T-helper 2 cell treated with Interferon-gamma antibody and Interleukin-4, amounts not matched to agents 5 μg/mL and 100 μg/mL, for 36 hours (primary cell): ENCODE measurements at places on chromosomes 1 and 21.

DNA sequence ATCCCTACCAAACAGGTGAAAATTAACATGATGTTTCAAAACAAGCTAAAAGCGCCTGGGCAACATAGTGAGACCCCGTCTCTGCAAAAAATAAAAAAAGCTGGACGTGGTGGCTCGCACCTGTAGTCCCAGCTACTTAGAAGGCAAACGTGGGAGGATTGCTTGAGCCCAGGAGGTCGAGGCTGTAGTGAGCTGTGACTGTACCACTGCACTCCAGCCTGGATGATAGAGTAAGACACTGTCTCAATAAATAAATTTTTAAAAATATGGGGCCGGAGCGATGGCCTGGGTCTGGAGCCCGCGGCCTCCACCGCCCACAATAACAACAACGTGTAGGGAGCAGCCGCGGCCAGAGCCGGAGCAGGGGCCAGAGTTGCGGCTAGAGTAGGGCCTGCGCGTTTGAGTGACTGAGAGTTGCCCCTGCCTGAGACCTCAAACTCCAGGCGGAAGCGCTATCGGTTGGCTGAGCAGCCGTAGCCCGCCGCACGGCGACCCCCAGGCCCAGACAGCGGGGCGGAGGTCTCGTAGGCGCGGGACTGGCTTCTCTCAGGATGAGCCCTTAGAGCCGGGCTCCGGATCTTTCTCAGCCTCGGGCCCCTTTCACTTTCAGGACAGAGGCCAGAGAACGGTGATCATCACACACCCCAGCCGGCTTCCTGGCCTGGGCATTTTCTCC lies 41.4 kb downstream of the ZMYM1 start:
- DNase-seq, result peak; percentile 14

GRCh38 chr1:35882586-35882944 lies 444 bp upstream of the AGO1 start:
- no peak for DNase-seq

GRCh38 chr21:17348357-17348756 lies 164.5 kb upstream of the CXADR start:
- DNase-seq, result no peak

DNA sequence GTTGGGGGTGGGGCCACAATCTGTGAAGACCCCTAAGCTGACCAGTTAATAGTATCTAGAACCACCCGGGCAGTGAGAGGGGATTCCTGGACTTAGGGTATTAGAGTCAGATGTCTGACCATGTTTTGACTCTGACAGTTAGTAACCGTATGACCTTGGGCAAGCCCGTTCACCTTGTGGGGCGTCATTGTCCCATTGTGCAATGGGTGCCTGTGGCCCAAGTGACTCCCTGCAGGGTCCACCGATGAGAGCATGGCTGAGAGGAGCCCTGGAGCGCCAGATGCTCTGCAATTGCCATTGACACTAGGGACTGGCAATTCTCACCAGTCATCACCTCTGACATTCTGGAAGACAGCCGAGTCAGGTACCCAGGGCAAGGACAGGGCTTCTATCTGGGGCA lies 225.9 kb upstream of the CSF3R start:
- DNase-seq, result no peak

DNA sequence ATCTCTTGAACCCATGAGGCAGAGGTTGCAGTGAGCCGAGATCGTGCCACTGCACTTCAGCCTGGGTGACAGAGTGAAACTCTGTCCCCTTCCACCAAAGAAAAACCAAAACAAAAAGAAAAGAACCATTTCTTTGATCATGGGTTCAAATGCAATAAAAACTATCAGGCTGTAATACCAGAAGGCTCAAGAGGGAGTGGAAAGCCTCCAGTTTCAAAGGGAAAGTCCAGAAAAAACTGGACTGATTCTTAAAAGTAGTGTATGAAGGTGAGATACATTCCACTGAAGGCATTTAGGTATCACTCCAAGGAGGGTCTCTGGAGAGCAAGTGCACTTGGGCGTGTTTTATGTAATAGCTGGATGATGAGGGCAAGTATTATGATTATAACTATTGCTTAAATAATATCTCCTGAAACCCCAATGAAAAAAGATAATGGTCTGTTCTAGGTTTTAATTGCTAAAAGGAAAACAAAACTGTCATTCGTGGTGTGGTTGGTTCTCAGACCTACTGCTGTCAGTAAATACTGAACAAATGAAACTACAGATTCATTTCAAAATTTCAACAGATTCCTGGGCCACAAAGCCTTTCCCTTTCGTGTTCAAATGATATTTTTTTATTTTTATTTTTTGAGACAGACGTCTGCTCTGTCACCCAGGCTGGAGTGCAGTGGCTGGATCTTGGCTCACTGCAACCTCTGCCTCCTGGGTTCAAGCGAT lies 6.0 kb upstream of the CAMTA1 start:
- DNase-seq, result no peak

GRCh38 chr1:8858112-8858668 lies 20.3 kb downstream of the ENO1 start:
- DNase-seq, result peak; percentile 29

GRCh38 chr21:40049931-40050290 lies 182.7 kb downstream of the PCP4 start:
- DNase-seq, result no peak

GRCh38 chr21:41638201-41638790 lies 128.6 kb downstream of the RIPK4 start:
- DNase-seq, result no peak

GRCh38 chr1:176073524-176074157 lies 133.4 kb downstream of the COP1 start:
- DNase-seq, result no peak

DNA sequence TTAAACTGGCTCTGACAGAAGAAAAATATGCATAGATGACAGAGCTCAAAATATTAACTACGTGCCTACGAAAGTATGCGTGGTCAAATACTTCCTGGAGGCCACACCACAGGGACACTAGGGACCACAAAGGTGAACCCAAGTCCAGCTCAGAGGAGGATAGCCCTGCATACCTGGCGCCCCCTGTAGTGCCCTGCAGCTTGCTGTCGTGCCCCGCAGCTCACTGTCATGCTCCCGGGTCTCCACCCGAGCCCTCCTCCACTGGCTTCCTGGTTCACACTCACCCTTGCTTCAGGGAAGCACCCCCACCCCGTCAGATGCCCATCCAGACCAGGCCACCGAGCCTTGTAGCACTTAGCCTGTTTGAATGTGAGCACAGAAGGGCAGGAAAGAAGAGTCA lies 16.7 kb upstream of the NADK start:
- no peak for DNase-seq

GRCh38 chr21:33433425-33434114 lies 30.4 kb downstream of the IFNGR2 start:
- no peak for DNase-seq

- DNase-seq, result no peak
These were observed 13.2 kb downstream of the SEMA6C start for GRCh38 chr1:151133018-151133806.

- DNase-seq, result no peak
These were observed 7.1 kb upstream of the IKBKE start for GRCh38 chr1:206463137-206463536.

DNA sequence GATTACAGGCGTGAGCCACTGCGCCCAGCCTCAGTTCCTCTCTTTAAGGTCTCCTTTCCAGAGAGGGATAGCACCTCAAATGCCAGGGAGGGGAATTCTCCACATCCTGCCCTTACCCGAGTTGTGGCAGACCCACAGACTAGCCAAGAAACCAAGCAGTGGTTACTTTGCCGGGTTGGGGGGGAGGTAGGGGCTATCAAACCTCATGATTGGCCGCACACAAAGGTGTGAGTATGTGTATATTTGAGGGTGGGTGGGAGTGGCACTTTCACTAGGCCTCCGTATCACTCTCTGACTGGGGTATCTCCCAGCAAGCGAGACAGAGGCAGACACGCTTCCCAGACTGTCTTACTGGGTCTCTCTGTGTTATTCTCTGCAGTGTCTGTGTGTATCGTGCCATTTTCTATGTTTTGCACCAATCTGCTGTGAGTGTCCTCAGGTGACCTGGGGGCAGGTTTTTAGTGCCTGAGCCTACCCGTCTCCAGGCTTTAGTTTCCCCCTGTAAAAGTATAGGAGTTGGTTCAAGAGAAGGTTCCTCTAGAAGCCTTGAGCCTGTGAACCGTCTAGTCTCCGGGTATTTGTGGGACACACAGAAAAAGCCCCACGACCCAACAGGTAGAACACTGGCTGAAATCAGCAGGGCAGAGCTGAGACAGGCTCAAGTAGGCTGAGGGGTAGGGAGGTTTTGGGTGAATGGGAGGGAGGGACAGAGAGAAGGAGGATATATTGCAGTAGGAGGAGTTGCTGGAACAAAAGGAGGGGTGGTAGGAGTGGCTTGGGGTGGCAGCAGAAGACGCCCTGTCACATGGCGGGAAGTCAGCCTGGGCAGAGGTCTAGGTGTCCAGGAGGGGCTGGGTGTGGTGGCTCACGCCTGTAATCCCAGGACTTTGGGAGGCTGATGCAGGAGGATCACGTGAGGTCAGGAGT lies 10.3 kb downstream of the LMNA start:
- no peak for DNase-seq

GRCh38 chr1:51952638-51953037 lies 37.9 kb downstream of the RAB3B start:
- DNase-seq, result no peak

DNA sequence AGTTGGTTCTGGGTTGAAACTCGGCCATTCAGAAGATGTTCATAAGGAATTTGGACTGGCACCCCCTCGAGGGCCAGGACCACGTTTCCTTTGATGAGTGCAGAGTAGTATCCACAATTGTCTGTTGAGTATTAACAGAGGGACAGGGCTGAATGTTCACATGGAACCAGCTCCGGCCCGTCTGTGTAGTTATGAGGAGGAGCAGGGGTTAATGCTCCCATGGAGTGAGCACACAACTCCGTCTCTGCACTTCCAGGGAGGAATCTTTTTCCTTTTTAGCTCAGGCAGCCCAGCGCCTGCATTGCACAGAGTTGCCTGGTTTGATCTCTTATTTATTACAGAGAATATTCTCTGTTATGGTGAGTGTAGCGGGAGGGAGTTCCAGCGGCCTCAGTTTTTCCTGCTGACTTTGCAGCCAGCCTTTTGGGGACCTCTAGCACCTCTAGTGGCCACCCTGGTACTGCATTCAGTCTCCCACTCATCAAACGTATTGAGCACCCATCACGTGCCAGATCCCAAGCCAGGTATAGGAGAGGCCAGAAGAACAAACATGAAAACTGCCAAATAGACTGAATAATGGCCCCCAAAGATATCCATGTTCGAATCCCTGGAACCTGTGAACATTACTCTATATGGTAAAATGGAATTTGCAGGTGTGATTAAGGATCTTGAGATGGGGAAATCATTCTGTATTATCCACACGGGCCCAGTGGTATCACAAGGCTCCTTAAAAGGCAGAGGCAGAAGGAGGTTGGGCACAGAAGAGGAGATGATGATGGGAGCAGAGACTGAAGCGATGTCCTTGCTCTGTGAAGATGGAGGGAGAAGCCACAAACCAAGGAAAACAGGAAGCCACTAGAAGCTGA lies 167.7 kb upstream of the CSF3R start:
- peak; percentile 35 for DNase-seq

DNA sequence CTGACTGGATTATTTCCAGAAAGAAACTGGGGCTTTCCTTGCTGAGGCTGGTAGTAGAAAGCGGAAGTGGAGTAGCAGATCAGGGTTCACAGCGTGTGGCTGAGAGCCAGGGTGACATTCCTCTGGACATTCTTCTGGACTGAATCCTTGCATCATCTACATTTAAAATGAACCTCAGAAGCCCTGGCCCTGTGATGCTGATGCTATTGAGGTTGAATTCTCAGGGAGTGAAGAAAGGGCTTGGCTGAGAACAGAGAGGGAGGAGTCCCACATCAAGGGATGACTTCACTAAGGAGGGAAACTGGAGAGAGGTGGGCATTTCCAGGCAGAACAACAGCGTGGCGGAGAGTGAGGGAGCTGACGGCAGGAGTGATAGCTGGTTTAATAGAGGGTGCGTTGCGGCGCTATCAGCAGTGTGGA lies 102.3 kb upstream of the LMO4 start:
- DNase-seq, result no peak

GRCh38 chr1:210624722-210625121 lies 296.0 kb downstream of the HHAT start:
- DNase-seq, result no peak
